ENCODE measurements at places on chromosomes 2 and 18.

DNA sequence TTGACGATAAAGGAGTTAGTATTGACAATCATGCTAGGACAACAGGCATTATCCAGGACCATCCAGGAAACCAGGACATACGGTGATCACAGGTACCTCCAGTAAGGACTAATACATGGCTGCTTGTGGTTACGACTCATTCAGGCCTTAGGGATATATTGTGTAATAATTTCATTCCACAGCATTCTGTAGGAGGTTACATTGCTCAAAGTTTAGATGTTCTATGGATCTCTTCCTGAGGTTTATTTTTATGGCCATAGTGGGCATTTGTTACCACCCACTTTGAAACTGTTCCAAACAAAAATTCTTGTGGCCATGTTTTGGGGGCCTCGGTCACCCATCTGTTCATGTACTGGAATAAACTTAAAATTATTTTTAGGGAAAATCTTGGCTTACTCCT, 431.6 kb downstream of the METTL4 start:
- no peak for DNase-seq

GRCh38 chr2:19529677-19530076, 171.3 kb upstream of the OSR1 start:
- no peak for DNase-seq

GRCh38 chr18:74316257-74317170, 875 bp downstream of the C18orf63 start:
- no peak for DNase-seq

DNA sequence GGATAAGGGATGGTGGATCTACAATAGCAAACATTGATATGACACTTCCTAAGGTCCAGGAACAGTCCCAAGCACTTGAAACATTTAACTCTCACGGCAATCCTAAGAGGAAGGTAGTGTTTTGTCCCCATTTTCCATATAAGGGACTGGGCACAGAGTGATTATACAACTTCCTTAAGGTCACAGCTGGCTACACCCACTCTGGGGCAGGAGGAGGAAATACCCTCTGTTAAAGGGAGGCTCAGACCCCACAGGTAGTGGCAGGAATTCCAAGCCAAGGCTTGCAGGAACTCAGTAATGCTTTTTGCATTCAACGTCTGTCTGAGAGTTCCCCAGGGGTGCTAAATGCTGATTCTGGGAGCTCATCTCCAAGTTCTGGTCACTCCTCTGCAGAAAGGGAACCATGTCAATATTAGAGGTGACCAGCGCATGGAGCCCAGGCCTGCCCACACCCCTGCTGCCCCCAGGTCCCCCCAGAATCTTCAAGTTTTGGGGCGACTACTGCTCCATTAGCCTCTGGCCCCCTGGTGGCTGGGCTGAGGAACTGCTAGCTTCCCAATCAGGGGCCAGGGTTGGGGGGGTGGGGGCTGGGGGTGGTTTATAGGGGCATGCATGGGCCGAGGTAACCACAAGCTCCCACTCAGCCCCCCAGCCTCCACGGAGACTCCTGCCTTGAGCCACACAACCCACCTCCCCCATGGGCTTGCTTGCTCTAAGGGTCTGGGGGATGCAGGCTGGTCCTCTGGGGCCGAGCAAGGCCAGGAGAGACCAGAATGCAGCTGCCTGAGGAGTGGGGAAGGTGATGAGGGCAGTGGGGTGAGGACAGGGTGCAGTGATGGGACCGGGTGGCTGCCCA, 11.1 kb downstream of the OBSL1 start:
- no peak for DNase-seq

DNA sequence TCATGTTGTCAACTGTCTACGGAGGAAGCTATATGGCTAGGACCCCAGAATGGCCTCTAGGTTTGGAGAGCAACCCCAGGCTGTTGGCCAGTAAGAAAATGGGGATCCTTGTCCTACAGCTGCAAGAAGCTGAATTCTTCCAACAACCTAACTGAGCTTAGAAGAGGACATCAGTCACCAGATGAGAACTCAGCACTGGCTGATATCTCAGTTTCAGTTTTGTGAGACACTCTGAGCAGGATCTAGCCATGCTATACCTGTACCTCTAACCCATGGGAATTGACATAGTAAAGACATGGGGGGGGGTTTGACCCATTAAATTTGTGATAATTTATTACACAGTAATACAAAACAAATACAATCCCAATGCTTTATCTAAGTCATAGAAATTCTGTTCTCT, 312.5 kb downstream of the ERBB4 start:
- DNase-seq: no peak

GRCh38 chr2:161571051-161571429, 53.2 kb upstream of the SLC4A10 start:
- no peak for DNase-seq

DNA sequence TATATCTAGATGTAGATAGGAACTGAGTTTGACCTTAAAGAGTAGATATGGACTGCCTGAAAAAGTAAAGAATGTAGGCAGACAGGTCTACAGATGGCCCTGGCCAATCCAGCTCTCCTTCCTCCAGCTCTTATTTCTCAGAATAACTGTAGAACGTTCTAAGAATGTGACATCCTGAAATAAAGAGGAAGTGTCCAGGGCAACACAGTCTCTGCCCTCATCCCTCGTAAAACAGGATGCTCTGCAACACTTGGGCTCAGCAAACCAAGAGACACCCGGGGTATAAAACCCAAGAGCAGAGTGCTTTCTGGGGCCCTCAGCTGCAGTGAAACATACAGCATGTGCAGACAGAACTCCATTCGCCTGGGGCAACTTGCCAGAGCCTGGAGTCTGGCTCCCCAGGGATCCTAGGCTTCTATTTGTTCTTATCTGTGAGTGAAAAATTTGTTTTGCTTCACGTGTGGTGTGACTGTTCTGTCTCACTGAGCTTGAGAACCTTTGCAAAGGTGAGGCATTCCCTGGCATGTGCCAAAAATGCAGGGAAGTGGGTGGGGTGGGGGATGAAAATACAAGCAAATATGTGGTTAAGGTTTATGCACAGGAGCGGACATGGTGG, 401.0 kb downstream of the SETBP1 start:
- no peak for DNase-seq

DNA sequence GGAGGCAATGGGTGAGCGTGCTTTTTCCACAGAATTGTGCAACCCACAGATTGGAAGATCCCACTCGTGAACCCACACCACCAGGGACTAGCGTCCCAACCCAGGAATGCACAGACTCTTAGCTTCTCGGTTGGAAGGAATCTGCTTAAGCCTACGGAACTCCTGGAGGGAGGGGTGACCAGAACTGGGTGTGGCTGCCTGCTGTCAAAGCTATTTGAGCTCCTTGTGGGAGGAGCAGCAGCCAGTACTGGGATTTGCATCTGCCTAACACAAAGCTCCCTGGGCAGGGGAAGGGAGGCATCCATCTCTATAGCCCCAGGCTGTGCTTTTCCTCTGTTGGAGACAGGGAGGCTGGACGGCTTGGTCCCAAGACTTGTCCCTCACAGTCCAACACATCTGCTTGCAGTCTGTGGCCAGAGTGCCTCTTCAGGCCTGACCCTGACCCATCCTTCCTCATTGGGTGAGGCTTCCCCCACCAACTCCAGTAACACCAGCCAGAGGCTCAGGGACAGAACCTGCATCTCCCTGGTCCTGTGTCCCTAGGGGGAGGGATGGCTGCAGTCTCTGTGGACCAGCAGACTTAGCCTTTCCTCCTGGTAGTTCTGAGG, 27.9 kb downstream of the HNMT start:
- no peak for DNase-seq

- no peak for DNase-seq
Observed at GRCh38 chr2:135074216-135074615, 22.1 kb downstream of the RAB3GAP1 start.

GRCh38 chr2:217445723-217446122, 557.1 kb downstream of the TNS1 start:
- no peak for DNase-seq

- no peak for DNase-seq
Observed at GRCh38 chr2:25190536-25190935, 22.2 kb upstream of the POMC start.

DNA sequence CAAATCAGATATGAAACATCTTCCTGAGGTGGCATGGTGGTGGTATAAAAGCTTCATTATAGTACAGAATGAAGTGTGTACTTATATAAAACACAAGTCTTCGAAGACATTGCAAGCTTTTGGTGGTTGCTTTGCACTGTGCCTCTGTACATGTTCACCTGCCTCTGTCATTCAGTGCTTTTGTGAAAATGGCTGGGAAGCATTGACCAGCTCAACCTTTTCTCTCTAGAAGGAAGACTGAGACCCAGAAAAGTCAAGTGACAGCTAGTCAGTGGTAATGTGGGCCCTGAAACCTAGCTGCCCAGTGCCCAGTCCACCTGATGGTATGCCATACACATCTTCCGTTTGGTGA, 12.1 kb downstream of the ITGA6 start:
- DNase-seq: no peak

GRCh38 chr18:43534511-43534910, 257.2 kb upstream of the SYT4 start:
- DNase-seq: no peak

DNA sequence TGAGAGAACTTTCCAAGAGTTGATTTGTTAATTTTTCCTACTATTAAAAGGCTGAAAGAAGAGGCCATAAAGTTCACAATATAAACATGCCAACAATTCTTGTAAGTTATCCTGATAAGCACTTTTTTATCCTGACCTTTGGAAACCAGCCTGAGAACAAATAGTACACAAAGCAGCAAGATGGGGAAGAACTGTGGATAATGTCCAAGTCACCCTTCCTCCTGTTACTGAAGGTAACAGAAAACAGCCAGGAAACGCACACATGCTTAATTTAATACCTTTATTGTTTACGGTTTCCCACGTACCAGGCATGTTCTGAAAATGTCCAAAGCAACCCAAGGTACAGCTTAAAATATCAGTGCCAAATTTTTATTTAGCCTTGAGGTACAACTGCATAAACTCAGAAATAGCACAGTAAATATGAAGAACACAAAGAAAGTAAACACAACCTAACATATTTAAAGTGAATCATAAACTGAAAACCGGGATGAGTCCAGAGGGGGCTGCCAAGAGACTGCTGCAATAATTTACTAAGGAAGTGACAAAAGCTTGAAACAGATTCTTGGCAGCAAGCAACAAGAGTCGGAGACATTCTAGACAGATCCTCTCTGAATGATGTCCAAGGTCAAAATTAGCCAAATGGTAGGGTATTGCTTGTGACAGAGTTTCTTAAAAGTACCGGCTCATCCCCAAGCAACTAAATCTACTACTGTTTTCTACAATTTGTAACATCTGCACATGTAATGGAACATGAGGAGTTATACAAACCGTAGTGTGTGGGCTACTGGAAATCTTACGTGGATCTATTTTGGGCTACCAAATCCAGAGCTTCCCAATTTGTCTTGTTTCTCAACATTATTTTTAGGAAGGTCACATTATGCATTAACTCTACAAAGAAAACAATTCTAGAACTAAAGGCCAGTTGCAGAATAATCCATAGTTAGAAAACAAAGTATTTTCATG, 93.2 kb downstream of the CABYR start:
- no peak for DNase-seq

DNA sequence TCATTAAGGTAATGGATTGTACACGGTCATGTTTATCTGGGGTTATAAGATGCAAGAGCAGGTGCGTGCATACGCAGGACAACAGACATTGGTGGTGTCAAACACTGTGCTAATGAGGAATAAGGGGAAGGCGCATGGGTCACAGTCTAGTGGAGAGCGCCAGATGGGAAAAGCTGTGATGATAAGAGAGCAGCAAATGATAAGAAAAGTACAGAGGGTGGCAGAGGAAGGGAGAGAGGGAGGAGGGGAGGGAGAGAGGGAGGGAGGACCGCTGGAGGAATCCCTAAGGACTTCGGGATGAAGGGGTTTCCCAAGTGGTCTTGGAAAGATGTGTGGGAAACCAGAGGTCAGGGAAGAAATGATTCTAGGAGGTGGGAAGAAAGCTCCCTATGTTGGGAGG, 2.9 kb downstream of the TNFRSF11A start:
- DNase-seq: no peak

GRCh38 chr2:207819839-207820784, 50.4 kb upstream of the FZD5 start:
- no peak for DNase-seq

DNA sequence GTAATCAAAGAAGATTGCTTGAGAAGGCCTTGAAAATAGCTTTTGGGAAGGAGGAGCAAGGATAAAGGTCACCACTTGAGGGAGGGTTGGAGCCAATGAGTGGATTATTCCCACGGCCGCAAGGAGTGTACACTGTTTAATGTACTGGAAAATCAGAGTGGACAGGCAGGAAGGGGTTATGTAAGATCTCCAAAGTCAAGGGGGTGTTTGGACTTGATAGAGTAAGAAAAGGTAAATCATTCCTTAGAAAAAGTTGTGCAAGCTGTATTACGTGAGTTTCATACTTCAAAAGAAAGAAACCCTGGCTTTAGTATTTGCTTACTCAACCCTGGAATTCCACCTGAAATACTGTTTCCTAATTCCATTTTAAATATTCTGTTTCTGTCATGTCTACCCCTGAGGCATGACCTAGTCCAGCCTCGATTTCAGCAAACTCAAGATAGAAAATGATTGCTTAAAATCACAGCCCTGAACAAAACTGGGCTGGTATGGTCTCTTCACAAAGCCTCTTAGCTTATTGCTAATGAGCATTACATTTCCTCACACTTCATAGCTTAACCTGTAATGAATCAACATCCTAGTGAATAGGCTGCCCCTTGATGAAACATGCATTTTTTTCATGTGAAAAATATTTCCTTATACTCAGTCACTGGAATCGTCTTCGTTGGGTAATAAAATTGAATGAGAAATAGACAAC, 1.1 kb downstream of the MREG start:
- DNase-seq: no peak

- DNase-seq: no peak
Observed at GRCh38 chr2:11680182-11680900, 10.3 kb upstream of the NTSR2 start.

GRCh38 chr2:5946225-5947115, 254.3 kb downstream of the SOX11 start:
- DNase-seq: no peak

- no peak for DNase-seq
Observed at GRCh38 chr2:175330195-175330594, 148.7 kb upstream of the ATP5MC3 start.

- no peak for DNase-seq
Observed at GRCh38 chr2:240687045-240687740, 4.5 kb upstream of the AQP12A start.

DNA sequence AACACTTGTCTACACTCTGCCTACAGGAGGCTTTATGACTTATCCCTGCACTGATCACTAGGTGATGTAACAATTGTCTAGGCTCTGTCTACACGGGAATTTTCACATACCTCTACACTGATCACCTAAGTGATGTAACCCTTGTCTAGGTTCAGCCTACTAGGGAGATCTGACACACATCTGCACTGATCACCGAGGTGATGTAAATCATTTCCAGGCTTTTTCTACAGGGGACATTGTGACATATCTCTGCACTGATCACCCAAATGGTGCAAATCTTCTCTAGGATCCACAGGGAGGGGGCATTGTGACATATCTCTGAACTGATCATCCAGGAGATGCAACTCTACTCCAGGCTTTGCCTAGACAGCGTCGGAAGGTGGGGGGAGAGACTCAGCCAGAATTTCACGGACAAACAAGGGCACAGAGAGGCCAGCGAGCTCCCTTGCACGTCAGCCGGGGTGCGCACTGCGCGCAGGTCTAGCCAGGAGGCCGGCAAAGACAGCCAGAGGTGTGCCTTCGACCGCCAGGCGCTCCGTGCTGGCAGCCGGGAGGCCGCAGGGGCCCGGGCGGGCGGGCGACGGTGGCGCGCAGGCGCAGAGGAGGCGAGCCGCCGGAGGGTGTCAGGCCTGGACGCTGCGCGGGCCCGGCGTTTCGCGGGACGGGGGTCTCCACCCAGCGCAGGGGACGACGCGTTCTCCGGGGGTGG, 46.9 kb upstream of the USP14 start:
- DNase-seq: peak; percentile 68

- DNase-seq: no peak
Observed at GRCh38 chr2:21710031-21710430, 586.3 kb downstream of the TDRD15 start.

GRCh38 chr18:64240316-64240715, 91.4 kb upstream of the LINC00305 start:
- no peak for DNase-seq

Measured in activated naive CD4-positive, alpha-beta T cell treated with anti-CD3 and anti-CD28 coated beads, Interleukin-2, amount 50 U/mL, for 16 hours (primary cell).